NCI-H2171 treated with DMSO at 0.1 percent for 48 hours (cell line): ENCODE measurements at places on chromosomes 1 and 21.

GRCh38 chr21:37166733-37167132 is 93.7 kb downstream of the TTC3 start:
- peak; percentile 61 for DNase-seq

DNA sequence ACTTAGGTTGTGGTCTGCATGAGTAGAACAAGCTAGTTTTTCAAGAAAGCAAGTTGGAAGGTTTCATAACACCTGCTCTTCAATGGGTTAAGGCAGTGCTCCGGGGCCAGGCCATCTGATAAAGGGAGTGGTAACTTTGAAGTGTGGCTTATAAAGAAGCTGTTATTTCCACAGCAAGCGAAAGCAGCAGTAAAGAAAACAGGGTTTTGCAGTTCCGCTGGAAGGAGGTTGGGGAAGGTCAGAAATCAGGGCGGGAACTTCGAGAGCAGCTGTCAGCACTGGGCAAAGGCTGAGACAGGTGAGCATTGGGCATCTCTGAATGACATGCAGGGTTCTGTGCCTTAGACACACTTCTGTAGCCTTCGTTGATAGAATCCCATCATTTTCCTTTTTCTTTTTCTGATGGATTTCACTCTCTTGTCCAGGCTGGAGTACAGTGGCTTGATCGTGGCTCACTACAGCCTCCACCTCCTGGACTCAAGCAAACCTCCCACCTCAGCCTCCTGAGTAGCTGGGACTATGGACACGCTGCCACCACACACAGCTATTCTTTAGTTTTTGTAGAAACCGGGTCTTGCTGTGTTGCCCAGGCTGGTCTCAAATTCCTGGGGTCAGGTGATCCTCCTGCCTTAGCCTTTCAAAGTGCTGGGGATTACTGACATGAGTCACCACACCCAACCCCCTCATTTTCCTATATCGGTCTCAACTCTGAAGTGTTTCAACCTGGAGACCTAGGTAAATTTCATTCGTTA is 20.5 kb downstream of the TMEM51 start:
- no peak for DNase-seq

- no peak for DNase-seq
Observed at GRCh38 chr21:31426235-31426797, 82.3 kb upstream of the TIAM1 start.

- DNase-seq, result no peak
Observed at GRCh38 chr1:155529109-155529508, 33.5 kb downstream of the ASH1L start.

DNA sequence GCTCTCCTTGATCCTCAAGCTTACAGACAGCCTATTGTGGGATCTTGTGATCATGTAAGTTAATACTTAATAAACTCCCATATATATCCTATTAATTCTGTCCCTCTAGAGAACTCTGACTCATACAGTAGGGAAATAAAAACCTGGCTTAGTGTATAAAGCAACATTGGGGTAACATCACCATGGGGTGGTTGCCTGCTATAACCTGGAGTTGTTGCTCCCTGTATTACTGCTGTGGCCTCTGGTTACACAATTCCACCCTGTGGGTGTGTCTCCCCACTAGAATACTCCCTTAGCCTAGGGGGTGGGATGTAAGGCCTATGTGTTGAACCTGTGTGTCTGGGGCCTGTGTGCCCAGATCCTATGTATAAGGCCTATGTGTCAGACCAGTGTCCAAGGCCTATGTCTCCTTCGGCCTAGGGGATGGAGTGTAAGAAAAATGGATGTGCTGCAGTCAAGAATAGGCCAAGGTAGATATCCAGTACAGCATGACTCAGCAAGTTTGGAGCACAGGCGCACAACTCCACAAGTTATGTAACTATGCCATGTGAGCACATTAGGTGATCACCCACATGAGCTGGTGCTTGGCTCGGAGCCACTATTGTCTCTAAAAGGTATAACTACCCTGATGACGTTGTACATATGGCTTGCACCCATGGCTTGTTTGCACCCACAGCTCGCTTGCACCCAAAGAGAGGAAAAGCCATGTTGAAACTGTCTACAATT is 96.8 kb upstream of the C1orf21 start:
- peak; percentile 36 for DNase-seq

DNA sequence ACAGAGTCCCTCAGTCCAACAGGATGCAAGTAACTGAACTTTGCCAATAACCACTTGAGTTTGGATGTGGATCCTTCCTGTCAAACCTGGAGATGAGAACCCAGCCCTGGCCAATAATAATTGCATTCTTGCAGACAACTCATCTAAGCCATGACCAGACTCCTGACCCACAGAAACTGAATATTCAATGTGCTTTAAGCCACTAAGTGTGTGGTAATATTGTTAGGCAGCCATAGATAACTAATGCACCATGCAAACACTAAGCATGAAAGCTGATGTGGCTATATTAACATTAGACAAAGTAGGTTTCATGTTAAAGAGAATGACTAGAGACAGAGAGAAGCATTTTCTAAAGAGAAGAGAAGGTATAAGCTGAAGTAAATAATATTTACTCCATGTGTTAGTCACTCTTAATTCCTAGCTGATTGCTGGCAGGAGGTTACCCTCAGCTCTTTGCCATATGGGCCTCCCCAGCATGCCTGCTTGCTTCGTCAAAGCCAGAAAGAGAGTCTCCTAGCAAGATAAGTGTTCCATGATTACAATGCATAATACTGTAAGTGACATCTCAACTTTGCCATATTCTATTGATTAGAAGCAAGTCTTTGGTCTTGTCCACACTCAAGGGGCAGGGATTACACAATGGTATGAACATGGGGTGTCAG is 276.4 kb upstream of the PLXNA2 start:
- peak; percentile 5 for DNase-seq
